ENCODE measurements at places on chromosomes 1 and 21.

DNA sequence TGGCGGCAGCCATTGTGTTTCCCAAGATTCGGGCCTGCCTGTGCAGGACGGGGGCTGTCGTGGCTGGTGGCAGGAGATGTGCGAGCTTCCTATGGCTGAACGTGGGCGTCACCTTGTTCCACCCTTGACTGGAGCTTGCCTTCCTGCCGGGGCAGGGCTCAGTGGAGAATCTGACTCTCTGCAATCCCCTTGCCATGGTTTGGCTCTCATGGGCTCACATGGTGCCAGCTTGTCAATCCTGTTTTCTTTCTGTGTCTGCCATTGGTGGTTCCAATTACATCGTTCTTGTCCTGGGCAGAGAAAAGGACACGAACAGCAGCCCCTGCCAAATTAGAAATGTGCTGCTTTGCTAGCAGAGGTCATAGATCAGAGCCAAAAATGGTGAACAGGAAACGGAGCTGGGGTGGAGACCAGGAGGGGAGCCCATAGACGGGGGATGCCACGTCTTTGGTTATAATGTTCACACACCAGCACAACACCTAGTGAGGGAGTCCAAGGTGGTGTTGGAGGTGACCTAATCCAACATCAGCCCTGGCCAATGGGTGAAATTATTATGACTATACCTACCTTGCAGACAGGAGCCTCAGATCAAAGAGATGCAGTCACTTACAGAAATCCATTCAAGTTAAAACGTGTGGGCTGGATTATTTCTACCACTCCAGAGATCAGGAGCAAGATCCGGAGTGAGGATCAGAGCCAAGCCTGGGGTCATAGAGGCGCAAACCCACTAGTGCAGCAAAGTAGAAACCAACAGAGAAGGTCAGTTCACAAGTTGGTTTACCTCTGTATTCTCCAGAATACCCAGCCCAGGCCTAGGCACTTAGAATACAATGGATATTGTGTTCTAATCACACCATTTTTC, 253.1 kb downstream of the SIPA1L2 start:
- no peak for DNase-seq

DNA sequence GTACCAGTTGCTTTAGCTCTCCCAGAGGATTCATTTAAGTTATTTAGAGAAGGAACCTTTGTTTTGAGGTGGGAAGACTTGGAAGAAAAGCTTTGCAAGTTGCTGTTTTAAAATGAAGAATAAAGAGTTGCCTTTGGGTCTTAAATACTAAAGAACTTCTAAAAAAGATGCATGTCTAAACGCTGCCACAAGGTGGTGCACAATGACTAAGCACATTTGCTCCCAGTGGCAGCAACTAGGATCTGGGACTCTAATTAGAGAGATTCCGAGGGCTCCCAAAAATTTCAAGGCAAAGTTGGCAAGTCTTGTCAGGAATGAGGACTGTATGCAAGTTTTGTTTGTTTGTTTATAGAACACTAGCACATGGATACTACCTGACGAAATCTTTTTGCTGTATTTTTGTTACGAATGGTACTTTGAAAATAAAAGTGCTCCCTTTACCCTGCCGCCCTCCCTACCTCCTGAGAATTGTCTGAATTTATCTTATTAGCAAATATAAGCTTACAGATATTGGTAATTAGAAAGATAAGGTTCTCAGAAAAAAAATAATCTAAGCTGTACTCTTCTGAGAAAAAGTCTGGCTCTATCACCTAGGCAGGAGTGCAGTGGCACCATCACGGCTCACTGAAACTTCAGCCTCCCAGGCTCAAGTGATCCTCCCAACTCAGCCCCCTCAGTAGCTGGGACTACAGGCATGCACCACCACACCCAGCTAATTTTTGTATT, 121.8 kb downstream of the HFM1 start:
- peak; percentile 79 for DNase-seq

DNA sequence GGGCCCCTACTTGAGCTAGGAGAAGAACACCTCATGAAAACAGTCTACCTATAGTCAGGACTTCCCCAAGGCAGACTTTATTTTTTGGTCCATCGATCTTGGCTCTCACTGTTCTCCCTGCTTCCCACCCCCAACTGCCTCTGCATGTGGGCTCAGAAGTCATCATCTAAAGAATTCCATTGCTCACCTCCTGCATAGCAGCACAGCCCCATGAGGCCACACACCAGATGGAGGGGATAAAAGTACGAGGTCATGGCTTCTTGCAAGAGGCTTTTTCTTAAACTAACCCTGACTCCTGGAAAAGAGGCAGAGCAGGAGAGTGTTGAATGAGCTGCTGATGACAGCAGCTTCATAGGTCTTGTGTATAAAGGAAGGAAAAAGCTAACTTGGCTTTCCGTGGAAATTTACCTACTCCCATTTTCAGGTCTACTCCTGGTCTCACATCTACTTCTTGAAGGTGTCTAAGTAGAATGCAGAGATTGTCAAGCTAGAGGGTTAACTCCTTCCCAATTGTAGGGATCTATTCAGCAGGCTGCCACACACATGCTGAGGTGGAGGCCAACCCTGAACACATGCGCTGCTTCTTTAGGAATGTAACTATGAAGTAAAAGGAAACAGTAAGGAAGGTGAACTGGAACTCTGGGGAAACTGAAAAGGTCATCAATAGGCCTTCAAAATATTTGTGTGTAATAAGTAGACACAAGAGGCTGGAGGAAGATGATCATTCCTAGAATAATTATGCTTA, 18.7 kb downstream of the WNT2B start:
- DNase-seq, result no peak

- DNase-seq, result no peak
Observed at GRCh38 chr1:21302747-21303715, 12.8 kb upstream of the ECE1 start.

DNA sequence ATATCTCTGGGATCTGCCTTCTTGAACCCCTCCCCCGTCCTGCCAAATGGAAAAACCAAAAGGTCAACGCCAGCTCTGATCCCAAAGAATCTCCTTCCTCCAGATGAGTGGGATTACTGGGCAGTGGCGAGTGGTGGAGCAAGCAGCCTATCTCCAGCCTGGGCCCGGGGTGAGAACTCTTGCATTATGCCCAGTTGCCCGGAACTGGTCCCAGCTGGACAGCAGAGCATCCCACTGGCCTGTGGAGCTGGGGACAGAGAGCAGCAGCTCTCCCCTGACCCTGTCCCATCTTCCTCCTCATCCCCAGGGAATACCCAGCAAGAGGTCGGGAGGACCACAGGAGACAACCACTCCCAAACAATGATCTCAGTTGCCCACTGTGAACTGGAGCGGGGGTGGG, 130.5 kb downstream of the TMEM53 start:
- no peak for DNase-seq

- no peak for DNase-seq
Observed at GRCh38 chr1:41499591-41499990, 15.1 kb upstream of the EDN2 start.

GRCh38 chr1:215219372-215219771, 136.8 kb downstream of the KCNK2 start:
- no peak for DNase-seq

DNA sequence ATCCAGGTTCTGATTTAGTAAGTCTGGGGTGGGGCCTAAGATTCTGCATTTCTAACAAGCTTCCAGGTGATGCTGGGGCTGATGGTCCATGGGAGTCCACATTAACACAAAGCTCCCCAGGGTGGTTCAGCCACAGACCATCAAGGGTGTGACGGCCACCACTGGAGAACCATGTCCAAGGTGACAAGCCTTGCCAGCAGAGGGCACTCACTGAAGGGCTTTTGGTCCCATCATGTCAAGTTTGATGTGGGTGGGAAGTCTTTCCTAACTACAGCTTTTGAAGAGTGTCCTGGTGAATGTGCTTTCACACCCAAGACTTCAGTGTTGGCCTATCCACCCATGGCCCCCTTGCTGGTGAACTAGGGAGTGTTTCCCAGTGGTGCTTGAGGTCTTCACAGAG, 67.1 kb downstream of the UBE2T start:
- DNase-seq, result peak; percentile 17

- DNase-seq, result no peak
Observed at GRCh38 chr1:198455966-198456365, 84.5 kb downstream of the ATP6V1G3 start.

- no peak for DNase-seq
Observed at GRCh38 chr1:207256869-207257268, 64.6 kb upstream of the CD55 start.

DNA sequence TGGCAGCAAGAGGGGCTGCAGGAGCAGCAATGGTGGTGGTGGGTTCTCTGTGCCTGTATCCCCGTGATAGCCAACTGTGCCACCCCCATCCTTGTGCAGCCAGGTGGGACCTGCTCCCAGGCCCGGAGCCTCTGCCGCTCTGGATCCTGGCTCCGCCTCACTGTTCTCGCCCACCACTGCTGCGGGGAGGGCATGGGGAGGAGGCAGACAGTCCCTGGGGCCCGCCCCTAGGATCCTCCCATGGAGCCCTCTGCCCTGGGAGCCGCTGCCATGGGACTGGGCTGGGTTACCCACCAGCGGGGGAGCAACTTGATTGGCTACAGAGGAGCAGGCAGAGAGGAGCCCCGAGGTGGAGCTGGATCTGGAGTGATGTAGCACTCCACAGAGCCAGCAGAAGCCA, 31.6 kb downstream of the CD1D start:
- no peak for DNase-seq

- no peak for DNase-seq
Observed at GRCh38 chr21:34705011-34705410, 36.2 kb downstream of the CLIC6 start.

DNA sequence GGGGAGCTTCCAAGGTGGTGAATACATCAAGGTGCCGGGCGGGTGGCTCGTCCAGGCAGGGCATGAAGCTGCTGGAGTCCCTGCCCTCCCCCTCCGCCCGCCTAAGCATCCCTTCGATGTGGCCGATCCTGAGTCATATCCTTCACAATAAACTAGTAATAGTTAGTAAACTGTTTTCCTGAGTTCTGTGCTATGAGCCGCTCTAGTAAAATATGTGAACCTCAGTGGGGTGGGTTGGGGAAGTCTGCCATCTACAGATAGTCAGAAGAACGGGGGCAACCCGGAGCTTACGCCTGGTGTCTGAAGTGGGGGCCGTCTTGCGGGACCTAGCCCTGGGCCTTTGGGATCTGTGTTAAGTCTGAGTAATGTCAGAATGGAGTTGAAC, 21.6 kb downstream of the C2CD2 start:
- no peak for DNase-seq

GRCh38 chr1:24300971-24301784, 18.0 kb upstream of the GRHL3 start:
- DNase-seq, result no peak

GRCh38 chr1:53390736-53391135, 62.9 kb upstream of the LRP8 start:
- DNase-seq, result no peak

GRCh38 chr21:18959817-18960216, 556.2 kb upstream of the TMPRSS15 start:
- DNase-seq, result no peak

GRCh38 chr1:41917835-41918449, 780 bp downstream of the HIVEP3 start:
- DNase-seq, result peak; percentile 92

DNA sequence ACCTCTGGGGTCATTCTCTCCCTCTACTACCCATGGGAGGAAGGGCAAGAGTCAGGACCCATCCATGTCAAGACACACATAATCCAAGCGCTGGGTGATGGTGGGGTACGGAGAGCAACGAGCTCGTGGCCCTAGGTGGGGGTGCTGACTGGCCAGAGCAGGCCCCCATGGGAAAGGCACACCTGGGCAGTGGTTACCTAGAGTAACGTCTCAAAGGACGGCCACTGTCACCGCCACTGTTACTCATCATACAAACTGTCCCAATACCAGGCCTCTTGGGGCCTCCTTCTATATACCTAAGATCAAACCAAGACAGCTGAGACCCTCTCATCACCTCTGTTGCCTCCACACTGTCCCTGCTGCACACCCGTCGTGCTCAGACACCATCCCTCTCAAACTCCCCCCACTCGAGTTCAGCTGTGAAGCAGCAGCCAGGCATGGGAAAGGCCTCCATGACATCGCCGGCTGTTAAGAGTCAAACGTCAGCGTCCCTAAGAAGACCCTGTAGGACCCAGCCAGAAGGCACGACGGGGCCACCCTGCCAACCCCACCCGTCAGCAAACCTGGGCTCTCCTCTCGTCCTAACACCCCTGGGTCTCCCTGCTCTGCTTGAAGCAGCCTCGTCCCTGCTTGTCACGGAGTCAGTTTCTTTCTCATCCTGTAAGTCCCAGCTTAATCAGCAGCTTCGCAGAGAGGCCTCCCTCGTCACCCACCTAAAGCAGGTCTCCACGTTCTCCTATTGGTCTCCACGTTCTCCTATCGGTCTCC, 15.3 kb downstream of the NPHP4 start:
- no peak for DNase-seq

- no peak for DNase-seq
Observed at GRCh38 chr21:39193380-39193779, 10.1 kb upstream of the PSMG1 start.

DNA sequence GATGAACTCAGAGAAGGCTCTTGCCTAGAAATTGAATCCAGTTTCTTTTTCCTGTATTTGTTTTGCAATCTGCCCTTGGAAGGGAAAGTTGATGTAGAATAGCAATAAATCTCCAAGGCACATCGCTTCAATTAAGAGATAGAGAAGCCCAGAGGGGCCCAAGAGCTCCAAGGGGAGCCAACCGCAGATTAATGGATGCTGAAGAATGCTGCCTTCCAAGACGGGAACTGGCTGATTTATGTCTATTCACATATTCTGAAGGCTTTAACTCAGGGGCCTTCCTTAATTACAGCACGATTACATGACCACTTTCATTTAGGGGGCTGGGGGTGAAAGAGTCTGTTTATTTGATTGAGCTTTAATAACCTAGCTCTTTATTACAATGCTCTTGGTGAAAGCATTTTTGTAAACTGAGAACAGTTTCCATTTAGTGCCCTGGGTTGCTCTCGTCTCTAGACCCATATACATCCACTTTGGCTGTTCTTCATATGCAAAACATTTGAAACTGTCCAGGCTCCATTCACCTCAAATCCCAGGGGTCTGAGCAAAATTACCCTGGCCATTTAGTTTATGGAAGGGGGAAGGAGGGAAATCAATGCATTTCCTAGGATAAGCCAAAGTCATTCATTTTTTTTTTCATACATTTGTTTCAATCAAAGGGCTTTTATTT, 87.4 kb upstream of the CLDN14 start:
- no peak for DNase-seq

- no peak for DNase-seq
Observed at GRCh38 chr1:35210321-35211119, 17.6 kb upstream of the SFPQ start.

GRCh38 chr1:43529206-43529731, 1.4 kb upstream of the PTPRF start:
- DNase-seq, result peak; percentile 97

- DNase-seq, result no peak
Observed at GRCh38 chr1:9732123-9732971, 80.8 kb downstream of the PIK3CD start.

DNA sequence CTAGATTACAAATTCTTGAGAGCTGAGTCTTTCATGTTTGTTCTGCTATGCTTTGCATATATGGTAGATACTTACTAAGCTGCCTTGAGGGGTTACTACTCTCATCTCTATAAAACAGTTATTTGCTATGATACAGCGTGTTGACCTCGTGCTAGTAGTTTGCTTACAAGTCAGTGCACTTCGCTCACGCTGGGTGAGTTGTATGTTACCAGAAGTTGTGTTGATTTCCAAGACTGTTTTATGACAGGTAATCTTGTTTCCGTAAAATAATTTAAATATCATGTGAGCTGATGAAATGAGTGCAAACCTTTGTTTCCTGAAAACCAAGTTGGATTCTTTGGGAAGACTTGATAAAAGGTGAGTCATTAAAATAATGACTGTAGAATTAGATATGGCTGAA, 7.3 kb downstream of the MRPS6 start:
- no peak for DNase-seq

Data from NCI-H526 (cell line).